ENCODE measurements at places on chromosomes 1 and 21.

DNA sequence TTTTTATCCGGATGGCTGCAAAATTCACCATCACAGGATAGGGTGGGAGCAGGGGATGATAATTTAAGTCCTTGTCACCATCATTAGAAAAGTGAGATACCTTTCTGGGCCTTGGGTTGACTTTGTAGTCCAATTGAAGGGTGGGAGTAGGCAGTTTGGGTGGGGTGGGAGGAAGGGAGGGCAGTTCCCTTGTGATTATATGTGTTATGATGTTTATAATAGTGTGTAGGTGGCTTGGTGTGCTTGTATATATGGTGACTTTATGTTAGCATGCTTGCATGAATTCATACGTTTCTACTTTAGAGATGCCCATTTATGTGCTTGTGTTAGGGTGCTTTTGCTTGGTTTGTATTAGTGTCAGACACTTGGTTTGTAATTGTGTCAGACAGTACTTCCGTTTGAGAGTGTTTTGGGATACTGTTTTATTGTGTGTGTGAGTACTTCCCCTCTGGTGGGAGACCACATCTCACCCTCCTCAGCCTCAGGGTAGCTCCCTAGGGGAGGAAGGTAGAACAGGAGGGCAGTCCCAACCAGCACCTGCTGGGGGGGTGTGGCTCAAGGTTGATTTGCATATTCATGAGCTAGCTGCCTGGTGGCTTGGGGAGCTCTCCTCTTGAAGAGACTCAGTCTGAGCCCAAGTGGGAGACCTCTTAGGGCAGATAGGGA, 6.3 kb upstream of the POU3F1 start:
- no peak for DNase-seq

DNA sequence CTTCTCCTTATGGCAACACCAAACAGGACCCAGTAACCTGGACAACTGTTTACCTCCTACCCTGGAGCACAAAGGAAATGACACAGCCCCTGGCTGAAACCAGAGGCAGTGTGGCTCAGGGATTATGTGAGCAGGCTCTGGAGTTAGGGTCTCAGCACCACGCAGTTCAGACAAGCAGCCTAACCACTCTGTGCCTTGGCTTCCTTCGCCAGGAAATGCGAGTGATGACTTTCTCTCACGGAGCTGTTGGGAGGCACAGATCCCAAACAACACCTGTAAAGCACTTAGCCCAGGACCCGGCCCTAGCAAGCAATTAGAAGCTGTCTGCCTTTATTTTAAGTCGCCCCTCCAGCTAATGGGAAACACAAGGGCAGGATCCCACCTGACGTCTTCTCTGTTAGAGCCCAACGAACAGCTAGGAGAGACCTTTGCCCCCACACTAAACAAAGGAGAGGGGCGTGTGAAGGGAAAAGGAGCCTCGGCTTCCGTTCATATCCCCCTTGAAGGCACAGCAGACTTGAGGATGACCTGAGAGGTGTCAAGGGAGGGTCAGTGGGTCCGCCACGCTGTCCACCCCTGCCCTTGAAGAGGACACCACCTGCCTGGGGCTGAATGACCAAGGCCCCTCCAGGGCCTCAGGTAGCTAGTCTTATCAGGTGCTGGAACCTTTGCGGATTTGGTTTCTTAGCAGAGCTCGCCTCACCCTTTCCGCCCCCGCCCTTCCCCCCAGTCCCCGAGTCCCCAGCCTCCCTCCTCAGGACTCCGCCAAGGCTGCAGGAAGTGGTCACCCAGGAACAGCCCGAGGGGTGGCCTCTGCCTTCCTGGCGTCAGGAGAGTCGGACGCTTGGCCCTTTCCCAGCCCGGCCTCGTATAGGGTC, 860 bp downstream of the TMEM63A start:
- DNase-seq = no peak

DNA sequence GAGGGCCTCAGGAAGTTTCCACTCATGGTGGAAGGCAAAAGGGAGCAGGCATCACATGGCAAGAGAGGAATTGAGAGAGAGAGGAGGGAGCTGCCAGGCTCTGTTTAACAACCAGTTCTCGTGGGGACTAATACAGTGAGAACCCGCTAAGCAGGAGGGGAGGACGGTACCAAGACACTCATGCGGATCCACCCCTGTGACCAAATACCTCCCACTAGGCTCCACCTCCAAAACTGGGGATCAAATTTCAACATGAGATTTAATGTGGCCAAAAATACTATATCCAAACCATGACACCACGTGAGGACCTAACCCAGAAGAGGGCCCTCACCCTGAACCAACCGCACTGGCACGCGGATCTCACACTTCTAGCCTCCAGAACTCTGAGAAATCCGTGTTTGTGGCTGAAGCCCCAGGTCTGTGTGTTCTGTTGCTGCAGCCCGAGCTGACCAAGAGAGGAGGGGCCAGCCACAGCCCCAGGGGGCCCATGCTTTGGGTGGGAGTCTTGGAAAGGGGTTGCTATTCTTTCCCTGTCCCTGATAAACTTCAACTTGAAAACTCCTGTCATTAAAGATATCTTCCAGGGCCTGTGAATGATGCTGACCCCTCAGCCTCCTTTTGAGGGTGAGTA, 32.0 kb downstream of the TRIM67 start:
- DNase-seq = no peak

DNA sequence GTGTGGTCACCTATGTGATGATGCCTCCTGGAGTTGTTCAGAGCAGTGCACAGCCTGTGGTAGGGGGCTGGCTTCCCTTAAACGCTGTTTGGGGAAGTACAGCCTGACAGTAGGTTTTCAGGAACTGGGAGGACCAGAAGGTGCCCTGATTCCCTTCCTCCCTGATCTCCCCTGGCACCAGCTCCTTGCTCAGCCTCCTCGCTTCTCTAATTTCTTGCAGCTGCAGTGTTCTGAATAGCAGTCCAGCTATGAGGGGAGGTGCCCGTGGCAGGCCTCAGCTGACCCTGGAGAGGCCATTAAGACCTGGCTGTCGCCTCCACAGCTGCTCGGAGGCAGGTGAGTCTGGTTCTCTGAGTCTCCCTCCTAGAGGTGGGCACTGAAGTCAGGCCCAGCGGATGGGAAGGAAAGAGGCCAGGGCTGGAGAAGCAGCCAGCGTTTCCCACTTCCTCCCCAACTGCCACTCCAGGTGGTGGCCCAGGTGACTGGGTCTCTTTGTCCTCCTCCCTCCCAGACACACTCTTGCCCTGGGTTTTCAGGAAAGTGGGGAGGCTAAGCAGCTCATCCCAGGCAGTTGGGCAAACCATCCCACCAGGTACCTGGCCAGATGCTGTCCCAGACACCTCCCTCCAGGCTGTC, 52.0 kb upstream of the RPL11 start:
- no peak for DNase-seq

GRCh38 chr21:31045841-31046240, 7.6 kb upstream of the KRTAP19-8 start:
- no peak for DNase-seq

DNA sequence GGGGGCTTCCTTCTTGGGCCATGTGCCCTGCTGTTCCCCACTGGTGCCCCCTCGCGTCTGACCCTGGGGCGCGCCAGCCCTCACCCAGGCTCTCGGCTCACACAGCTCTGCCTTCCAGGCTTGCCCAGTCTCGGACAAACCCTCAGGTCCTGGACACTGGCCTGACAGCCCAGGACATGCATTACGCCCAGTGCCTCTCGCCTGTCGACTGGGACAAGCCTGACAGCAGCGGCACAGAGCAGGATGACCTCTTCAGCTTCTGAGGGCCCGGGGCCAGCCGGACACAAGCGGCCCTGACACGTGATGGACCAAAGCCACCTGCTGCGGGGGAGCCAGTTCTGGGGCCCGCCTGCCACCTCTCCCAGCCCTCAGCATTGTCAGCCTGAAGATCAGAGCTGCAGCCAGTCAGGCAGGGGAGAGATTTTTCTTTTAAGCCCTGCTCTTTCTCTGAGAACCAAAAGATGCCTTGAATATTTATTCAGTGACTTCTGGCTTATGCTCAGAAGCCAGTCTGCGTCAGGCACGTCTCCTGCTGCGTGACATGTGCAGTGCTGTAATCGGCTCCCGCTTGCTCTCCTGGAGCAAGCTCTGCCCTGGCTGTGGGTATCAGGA, 23.4 kb downstream of the LDLRAP1 start:
- DNase-seq = no peak

DNA sequence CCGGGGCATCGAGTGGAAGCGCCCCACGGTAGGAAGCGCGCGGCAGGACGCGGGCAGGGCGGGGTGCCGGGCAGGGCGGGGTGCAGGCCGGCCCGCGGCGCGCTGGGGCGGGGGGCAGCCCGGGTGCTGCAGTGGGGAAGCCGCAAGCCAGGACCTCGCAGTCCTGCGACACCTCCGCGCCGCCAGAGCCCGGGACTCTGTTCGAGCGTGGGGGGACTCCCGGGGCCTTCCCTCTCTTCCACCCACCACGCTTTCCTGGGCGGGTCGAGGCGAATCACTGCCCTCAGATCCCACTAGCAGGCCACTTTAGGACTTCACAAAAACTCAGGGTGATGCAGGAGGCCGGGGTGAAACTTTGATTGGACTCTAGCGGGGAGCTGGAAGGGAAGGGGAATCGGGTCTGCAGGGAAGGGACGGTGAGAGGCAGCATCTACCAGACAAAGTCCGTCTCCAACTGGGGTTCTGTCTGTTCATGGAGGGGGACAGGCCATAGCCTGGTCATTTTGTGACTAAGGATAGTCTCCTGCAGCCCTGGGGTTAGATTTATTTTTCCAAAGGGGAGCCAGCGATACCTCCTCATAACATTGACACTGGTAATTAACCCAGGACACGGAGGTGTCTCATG, 623 bp downstream of the CAPN2 start:
- DNase-seq = no peak

GRCh38 chr1:201366696-201367095, 10.8 kb downstream of the TNNT2 start:
- DNase-seq = no peak

DNA sequence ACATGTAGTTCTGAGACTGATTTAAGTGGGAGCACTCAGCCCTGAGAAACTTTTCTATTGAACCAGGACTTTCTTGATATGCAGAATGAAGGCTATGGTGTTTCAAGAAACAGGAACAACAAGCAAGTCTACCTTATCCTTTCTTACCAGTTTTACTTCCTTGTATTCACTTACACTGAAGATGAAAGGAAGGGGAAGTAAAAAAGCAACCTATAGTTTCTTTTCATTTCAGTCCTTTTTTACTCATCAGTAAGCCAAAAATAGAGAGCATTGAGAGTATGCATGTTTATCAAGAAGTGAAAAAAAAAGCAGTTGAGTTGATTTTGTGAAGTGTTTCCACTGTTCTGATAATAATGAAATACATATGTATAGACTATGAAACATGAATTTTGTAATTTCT, 1010.3 kb downstream of the AMY1C start:
- no peak for DNase-seq

GRCh38 chr1:159988006-159988405, 34.0 kb upstream of the SLAMF9 start:
- no peak for DNase-seq

GRCh38 chr1:206050655-206051235, 2.2 kb upstream of the RHEX start:
- DNase-seq = peak; percentile 9

DNA sequence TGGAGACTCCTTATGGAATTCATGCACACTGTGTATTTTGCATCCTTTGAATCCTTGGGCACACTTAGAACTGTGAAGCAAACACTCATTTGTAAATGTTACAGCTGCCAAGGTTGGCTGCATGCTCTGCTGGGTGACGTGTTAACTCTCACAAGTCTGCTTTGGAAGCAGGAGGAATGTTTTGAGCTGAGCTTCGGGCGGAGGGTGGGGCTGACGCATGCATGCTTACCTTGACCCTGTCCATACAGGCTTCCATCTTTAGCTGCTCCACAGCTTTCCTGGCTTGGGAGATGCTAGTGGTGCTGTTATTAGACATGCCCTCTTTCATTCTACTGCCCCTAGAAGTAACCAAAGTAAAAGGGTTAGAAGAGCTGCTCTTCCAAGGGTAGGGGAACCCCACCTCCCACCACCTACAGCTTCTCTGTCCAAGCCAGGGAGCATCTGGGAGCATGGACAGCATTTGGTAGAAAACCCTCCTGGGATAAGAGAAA, 66.0 kb downstream of the GNG4 start:
- no peak for DNase-seq

GRCh38 chr1:161158316-161159010, 837 bp upstream of the USP21 start:
- no peak for DNase-seq

DNA sequence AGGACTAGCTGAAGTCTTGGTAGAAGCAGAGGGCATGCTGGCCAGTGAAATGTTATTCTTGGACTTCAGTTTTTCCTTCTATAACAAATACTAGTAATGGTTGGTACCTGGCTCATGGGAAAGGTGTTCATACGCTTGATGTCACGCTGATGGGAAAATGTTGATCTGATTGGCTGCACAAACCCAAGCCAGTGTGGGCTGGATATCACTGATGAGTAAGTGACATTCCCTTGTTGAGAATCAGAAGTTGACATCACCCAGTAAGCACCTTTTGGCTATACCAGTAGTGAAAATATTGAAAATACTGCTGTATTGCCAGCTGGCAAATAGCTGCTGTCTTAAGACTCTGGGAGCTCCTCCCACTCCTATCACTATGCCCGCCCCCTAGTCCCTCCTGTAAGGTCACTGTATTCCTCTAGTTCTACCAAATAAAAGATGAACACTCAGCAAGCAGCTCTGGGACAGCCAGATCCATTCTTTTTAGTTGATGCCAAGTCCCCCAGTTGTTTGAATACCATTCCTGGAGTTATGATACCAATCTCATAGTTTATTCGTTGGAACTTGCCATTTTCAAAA, 168.2 kb downstream of the GRIK1 start:
- DNase-seq = no peak

- DNase-seq = no peak
Observed at GRCh38 chr1:52662645-52663313, 29.8 kb downstream of the SHISAL2A start.

DNA sequence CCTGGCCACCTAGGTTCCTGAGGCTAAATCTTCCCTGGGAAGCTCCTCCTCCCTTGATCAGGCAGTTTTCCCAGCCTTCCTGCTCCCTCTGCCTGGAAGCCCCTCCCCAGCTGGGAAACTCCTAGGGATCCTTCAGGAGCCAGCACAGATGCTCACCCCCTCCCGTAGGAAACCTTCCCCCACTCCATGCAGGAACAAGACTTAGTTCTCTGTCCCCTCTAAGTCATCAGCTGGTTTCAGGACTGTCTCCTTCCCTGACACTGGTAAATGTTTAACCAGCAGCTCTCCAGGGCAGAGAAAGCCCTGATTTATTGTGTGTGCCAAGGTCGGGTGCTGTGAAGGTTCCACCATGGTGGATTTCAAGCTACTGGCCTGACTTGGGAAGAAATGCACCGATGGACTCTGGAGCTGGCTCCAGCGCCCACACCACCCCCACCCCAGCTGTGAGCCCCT, 25.0 kb downstream of the TTC39A start:
- no peak for DNase-seq

DNA sequence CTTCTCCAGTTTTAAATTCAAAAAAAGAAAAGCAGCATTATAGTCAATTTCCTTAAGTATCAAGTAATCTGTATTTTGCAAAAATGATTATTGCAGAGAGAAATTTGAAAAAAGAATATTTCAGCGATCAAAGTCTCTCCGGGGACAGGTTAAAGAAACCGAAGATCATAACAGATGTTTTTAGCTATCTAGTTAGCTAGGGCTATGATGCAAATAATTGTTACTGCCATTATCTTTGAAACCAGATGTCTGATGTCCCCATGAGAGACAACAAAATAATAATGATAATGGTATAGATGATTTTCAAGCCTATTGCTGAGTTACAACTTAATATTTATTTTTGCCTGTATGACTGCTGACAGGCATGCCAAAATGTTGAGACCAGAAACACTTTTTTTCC, 1326.0 kb downstream of the PLA2G4A start:
- no peak for DNase-seq

GRCh38 chr21:15436031-15436430, 293.8 kb upstream of the USP25 start:
- no peak for DNase-seq
